Mesothelial cell of epicardium (in vitro differentiated cells): ENCODE measurements at places on chromosomes 11 and 22. TPM values are rescaled to one million over a fixed set of nuclear protein-coding genes. Genes with fewer than 3 reads are reported as not detected.

GRCh38 chr11:79963856-79964645, 523.2 kb upstream of the TENM4 start:
- no peak overlapping the region for H3K4me3 ChIP-seq
- H3K4me1 ChIP-seq, result no peaks in the 10 kb centered on the region
- no peaks in the 10 kb centered on the region for H3K36me3 ChIP-seq
- H3K27me3 ChIP-seq, result peaks cover 30% of the 10 kb centered on the region

GRCh38 chr22:48761546-48761945, 1066.1 kb downstream of the BRD1 start:
- H3K4me1 ChIP-seq, result no peaks in the 10 kb centered on the region
- no peak overlapping the region for H3K27ac ChIP-seq
- no peak overlapping the region for H3K4me3 ChIP-seq
- peaks cover 23% of the 10 kb centered on the region for H3K27me3 ChIP-seq

DNA sequence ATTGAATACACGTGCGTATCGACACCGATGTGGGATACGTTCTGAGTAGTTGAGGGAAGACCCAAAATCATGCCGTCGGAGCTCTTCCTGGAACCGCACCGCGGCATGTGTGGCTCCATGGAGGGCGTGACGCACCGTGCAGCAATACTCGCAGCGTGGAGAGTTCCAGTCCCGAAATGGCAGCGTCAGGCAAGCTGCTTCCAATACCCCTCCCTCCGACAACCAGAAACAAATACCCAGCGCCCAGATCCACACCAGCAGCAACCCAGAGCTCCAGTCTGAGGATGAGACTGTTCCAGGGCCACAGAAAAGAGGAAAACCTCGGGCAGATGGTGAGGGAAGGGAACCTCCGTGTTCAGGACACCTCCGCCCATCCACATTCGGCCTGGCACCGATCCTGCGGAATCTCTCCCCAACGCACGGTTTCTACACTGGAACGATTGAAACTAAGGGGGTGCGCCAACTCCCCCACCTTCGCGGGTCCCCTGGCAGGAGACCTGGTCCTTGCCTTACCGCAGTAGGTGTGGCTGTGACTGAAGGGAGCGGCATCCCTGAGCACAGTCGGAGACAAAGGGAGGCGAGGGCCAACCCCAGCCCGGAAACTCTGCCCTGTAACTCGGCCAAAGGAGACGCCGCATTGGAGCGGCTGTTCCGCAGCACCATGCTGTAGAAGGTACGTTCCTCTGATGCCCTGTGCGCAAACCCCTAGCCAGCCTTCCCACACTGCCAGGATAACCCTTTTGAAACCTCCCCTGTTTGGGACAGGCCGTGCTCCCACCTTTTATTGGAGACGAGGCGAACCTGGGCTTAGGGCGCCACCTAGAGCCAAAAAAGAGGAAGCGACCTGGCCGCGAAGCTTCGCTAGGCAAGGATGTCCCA, 28.2 kb downstream of the DBX1 start:
- H3K27me3 ChIP-seq, result peaks cover 3% of the 10 kb centered on the region
- peaks cover 3% of the 10 kb centered on the region for H3K4me1 ChIP-seq
- H3K27ac ChIP-seq, result peak overlapping the region; percentile 44
- no peaks in the 10 kb centered on the region for H3K36me3 ChIP-seq
- no peak for DNase-seq

- no peak overlapping the region for H3K27ac ChIP-seq
- peaks cover 7% of the 10 kb centered on the region for H3K4me1 ChIP-seq
- H3K36me3 ChIP-seq, result no peaks in the 10 kb centered on the region
- H3K27me3 ChIP-seq, result no peaks in the 10 kb centered on the region
- DNase-seq, result no peak
Observed at GRCh38 chr11:121775276-121775675, 322.5 kb upstream of the SORL1-AS1 start.

- H3K27me3 ChIP-seq, result peaks cover 37% of the 10 kb centered on the region
- H3K4me1 ChIP-seq, result peaks cover 28% of the 10 kb centered on the region
- no peak for DNase-seq
- peak overlapping the region; percentile 31 for H3K27ac ChIP-seq
Observed at GRCh38 chr11:66727282-66728037, 1.6 kb downstream of the SPTBN2 start.

GRCh38 chr11:35992548-35992947, 48.7 kb downstream of the LDLRAD3 start:
- peaks cover 14% of the 10 kb centered on the region for H3K4me1 ChIP-seq
- H3K27ac ChIP-seq, result no peak overlapping the region
- peaks cover 37% of the 10 kb centered on the region for H3K36me3 ChIP-seq
- no peak for DNase-seq
- H3K4me3 ChIP-seq, result no peak overlapping the region

- H3K27me3 ChIP-seq, result no peaks in the 10 kb centered on the region
- peak within 1 kb of the TSS; percentile 88 for H3K27ac ChIP-seq
- no peaks in the 10 kb centered on the region for H3K36me3 ChIP-seq
- H3K4me1 ChIP-seq, result peaks cover 18% of the 10 kb centered on the region
- DNase-seq, result peak; percentile 50
Observed at GRCh38 chr11:117316197-117316961, at the start of gene BACE1. TSS of gene BACE1 (minus strand) at chr11:117316256. CDS start at chr11:117315795, 461 bp downstream.

DNA sequence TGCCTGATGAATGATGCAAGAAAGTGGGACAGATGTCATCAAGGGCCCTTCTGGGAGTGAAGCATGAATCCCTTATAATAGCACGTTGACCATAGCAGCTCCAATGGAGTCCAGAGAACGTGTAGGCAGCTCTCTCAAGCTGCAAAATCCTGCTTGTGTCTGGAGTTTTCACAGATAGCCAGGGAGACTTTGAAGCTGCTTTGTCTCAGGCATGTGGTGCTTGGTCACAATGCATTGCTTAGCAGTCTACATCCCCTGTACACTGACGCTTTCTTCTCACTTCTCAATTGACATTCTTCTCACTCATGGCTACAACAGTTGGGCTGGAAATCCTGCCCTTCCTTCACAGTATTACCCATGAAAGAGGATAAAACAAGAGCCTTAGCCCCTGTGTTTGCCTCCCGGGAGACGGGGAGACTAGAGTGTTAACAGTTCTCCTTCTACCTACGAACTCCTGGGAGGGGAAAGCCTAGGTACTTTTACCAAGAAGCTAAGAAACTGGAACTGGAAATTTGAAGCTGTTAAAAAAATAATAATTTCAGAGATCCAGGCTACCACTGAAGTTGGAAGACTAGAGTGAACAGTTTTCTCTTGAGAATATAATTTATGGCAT, 20.7 kb upstream of the MMP7 start:
- no peak for DNase-seq
- H3K27ac ChIP-seq, result no peak overlapping the region
- H3K36me3 ChIP-seq, result no peaks in the 10 kb centered on the region
- H3K27me3 ChIP-seq, result no peaks in the 10 kb centered on the region

DNA sequence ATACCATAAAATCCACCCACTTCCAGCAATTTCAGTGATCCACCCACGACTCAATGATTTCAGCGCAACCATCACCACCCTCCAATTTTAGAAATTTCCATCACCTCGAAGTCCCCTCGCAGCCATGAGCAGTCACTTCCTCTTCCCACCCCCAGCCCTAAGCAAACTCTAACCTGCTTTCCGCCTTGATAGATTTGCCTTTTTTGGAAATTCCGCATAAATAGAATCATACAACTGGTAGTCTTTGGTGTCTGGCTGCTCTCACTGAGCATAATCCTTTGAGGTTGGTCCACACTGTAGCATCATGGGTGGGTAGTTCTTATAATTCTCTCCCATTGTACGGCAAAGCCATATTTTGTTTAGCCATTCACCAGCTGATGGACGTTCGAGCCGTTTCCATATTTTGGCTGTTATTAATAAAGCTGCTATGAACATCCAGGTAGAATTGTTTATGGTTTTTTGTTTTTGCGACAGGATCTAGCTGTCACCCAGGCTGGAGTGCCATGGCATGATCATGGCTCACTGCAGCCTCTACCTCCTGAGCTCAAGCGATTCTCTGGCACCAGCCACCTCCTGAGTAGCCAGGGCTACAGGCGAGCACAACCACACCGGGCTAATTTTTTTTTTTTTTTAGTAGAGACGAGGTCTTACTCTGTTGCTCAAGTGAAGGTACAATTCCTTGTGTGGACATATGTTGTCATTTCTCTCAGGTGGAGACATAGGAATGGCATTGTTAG, 16.0 kb downstream of the PIM3 start:
- H3K36me3 ChIP-seq, result peaks cover 6% of the 10 kb centered on the region
- DNase-seq, result no peak
- no peak overlapping the region for H3K4me3 ChIP-seq
- no peaks in the 10 kb centered on the region for H3K4me1 ChIP-seq
- H3K27me3 ChIP-seq, result peaks cover 14% of the 10 kb centered on the region

PACSIN3 gene
- total RNA-seq, result 61.1 to 68.2 TPM (median 64.1 TPM) in 3 replicates

RNF215 gene
- total RNA-seq, result 39.2 to 41.9 TPM (median 39.4 TPM) in 3 replicates

OR51B2 gene
- total RNA-seq, result 0.41 to 0.56 TPM in 2 of 3 replicates, not detected in the other

AIP gene
- total RNA-seq, result 43.6 to 45.2 TPM (median 44.6 TPM) in 3 replicates

ART1 gene
- not detected in 3 replicates for total RNA-seq
